ENCODE measurements at places on chromosomes 16 and 17. TPM values are rescaled to one million over a fixed set of nuclear protein-coding genes. Genes with fewer than 3 reads are reported as not detected.

DNA sequence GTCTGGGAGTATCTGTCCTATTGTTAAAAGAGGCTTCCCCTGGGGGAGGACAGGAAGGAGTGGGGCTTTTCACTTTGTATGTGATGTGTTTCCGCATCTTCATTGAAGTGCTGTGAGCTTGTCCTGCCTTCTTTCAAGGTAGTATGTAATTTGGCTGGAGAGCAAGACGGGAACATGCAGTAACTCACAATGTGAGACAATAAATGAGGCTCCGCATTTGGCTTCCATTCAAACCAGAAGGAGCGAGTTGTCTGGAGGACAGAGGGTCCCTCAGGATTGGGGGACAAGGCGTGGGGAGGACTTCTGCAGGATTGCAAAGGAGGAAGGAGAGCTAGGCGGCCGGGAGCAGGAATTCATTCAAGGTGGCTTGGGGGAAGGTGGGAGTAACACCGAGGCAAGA is 203.5 kb downstream of the RBFOX3 start:
- DNase-seq, result no peak

DNA sequence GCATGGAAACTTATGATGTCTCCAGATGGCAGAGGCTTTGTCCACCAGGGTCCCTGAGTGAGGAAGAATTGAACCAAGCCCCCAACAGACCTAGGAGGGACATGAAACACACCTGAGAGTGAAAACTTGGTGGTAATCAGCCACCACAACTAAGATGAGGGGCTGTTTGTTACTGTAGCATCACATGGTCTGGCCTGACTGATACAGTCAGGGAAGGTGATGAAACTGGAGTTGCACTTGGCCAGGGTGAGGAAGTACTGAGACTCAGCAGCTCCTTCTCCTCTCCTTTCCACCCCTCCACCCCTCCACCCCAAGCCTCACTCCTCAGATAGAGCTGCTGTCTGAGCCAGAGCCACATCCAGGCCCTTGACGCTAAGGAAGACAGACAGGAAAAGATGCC is 37.2 kb downstream of the C16orf82 start:
- no peak for DNase-seq

GRCh38 chr16:3119701-3120408 is 7.5 kb downstream of the ZNF205 start:
- no peak for DNase-seq

- DNase-seq, result no peak
These were observed 12.0 kb downstream of the SMCR8 start for GRCh38 chr17:18327093-18327492.

Gene FBXW10B
- total RNA-seq, result 0.31 TPM

Gene SKAP1
- total RNA-seq, result not detected

Gene RANGRF
- 15.8 TPM for total RNA-seq

Gene KRTAP2-3
- total RNA-seq, result not detected

Measured in GM23338 (cell line).